NCI-H748 treated with DMSO at 0.1 percent for 48 hours (cell line): ENCODE measurements at places on chromosomes 11 and 22.

- no peak for DNase-seq
Observed at GRCh38 chr11:61126256-61126655, 24.0 kb downstream of the CD5 start.

GRCh38 chr11:125401746-125402145 is 94.3 kb downstream of the FEZ1 start:
- no peak for DNase-seq

GRCh38 chr11:3189886-3190583 is 24.9 kb upstream of the OSBPL5 start:
- no peak for DNase-seq

DNA sequence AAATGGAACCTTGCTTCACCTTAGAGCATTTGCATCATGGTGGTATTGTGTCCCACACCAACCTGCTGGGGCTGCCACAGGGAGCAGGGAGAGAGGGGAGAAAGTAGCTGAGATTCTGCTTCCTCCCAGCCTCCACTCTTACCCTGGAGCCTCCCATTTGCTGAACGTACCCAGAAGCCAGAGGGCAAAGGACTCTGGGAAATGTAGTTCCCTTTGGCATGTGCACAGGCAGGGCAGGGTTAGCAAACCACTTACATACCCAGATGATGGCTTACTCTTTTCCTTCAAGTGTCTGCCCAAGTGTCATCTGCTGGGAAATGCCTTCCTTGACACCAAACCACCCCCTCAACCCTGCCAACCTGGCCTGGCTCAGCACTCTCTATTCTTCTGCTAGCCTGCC is 16.9 kb downstream of the SMIM38 start:
- no peak for DNase-seq

DNA sequence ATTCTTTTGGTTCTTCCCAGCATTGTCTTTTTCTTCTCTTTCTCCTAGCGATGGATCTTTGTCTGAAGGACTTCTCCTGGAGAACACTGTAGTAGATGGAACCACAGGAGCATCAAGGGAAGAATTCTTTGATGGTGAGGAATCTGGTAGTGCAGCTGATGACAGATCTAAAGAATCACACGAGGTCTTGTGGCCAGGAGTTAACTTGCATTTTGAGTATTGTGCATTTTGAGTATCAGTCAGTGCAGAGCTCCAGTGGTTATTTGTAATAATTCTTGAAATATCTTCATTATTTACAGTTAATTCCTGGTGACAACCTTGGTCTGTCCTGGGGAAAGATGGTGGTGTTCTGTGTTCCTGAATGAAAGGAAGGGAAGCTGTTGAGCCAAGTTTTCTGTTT is 14.5 kb upstream of the POGLUT3 start:
- DNase-seq, result no peak

DNA sequence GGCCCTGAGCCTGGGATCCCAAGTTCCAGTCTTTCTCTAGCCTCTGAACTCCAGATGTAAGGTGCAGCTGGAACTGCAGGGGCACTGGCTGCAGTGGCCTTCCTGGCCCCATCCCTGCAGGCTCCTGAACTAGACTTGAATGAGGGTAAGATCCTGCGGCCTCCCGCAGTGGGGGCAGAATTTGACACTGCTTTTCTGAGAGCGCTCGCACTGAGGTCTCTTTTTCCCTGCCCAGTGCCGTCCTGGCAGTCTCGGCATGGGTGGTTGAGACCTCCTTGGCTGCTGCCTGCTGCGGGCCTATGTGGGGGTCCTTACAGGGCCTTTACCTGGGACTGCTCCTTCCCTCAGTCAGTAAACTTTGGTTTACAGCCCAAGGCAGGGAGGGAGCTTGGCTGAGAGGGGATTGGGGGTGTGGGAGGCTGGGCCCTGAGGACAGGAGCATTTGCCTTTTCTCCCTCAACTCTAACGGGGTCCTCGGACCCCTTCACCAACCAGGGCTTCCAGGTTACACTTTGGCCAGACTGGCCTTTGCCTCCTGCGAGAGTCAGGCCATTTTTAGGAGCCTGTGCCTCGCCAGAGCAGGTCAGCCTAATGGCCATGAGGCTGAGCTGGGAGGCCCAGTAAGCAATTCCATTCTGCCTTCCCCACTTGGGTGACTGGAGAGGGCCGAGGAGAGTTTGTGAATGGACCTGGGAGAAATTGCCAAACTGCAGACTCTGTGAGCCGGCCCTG is 35.4 kb downstream of the FAM83F start:
- no peak for DNase-seq
